ENCODE measurements at places on chromosomes 6 and 20.

DNA sequence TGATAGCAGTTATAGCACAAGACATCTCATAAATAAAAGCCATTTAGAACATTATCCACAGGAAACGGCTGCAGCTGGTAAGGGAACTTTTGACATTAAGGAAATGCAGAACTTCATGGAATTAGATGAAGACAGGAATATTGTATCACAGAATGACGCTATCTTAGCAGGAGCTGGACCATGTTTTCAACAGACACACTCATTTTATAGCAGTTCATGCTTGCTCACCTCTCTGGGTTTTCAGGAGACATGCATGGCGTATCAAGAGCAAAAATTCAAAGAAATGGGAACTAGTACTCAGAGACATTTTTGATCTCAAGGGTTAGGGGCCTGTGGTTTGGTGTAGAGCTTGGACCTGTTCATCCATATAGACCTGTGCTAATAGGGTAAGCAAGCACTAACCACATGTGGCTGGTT lies 125.0 kb downstream of the FYN start:
- DNase-seq = no peak

DNA sequence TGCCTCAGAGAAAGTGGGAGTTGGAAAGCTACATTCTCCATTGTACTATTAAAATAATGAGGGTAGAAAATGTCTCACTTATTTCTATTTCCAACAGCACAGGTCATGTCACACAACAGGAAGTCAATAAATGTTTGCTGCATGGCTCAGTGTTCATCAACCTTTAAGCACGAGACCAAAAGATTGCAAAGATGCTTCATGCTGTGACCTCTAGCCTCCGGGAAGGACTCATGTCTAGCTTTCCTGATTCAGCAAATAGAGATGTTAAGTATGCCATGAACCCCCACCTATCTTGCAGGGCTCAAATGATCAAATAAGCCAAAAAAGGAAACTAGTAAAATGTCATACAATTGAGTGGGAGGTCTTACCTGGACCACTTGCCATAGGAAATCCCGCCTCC lies 57.4 kb downstream of the NCOA6 start:
- no peak for DNase-seq

GRCh38 chr6:110543106-110543505 lies 66.7 kb upstream of the SLC22A16 start:
- peak; percentile 90 for DNase-seq

GRCh38 chr6:31087494-31088089 lies 24.8 kb downstream of the C6orf15 start:
- peak; percentile 89 for DNase-seq

DNA sequence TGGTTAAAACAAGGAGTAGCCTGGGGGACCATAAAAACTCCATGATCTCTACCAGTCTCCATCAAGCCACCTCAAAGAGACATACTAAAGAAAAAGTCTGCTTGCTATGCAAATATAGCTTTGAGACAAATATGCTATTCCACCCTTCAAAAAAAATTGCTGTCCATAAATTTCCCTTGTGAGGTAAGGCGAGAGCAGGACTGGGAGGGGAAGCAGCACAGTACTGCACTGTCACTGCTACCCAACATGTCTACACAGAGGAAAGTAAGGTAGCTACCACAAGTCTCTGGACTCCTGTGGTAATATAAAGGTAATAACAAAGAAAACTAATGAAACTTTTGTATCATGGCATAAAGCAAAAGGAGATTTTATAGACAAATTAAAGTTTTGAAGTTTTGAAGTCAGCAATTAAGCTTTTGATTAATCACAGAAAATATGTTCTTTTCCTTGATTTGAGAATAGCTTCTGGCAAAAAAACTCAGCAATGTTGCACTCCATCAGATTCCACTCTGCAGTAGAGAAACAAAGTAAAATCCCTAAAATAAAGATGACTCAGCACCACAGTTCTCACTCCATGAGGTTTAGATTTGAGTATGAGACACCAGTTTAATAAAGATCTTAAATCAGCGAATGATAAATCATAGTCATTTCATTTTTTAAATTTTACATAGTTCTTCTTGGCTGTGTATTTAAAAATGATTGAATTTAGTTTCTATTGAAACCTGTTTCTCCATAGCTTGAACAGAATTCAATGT lies 602.4 kb downstream of the COL12A1 start:
- DNase-seq = no peak

GRCh38 chr20:18957328-18957727 lies 143.7 kb downstream of the SCP2D1 start:
- no peak for DNase-seq

DNA sequence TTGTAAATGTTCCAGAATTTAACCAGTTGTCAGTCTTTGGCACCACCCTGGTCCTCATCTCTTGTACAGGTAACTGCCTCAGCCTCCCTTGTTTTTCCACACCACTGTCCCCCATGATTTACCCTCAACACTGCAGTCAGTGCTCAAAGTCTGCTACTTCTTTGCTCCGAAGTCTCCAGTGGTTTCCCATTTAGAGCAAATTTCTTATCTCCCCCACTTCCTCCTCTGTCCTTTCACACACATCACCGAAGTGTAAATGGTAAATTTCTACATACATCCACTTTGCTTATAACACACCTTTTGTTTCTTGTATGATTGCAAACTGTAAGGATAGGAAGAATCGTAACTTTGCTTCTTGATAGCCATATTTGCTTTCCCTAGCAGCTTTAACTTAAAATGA lies 115.3 kb downstream of the JARID2 start:
- DNase-seq = no peak

DNA sequence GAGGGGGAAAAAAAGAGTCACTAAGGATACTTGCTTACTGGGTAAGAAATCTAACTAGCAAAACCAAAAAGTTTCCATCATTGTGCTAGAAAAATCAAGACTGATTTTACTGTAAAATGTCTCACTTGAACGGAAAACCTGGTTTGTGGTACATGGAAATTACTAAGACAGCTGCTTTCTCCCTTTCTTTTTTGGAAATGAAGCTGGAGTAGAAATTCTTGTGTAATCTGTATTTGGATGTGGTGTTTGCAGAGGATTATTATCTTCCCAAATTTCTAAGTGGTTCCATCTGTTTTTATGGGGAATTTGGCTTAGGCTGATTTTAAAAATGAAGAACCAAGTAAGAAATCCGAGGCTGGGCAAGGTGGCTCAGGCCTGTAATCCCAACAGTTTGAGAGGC lies 20.4 kb downstream of the EPB41L2 start:
- no peak for DNase-seq

GRCh38 chr6:168996356-168996625 lies 257.4 kb downstream of the THBS2 start:
- DNase-seq = no peak

Data from NCI-H345 (cell line).